ENCODE measurements at places on chromosomes 1 and 21.
A peak's percentile ranks its signal among the peaks of the same experiment; 100 is the strongest.

- peaks cover 55% of the 10 kb centered on the region for H3K36me3 ChIP-seq
- H3K4me3 ChIP-seq: no peak overlapping the region
Observed at GRCh38 chr1:168190403-168190802, 11.6 kb downstream of the TIPRL start.

GRCh38 chr1:18009055-18009454 is 98.5 kb upstream of the IGSF21 start:
- H3K36me3 ChIP-seq: no peaks in the 10 kb centered on the region
- no peak for DNase-seq
- H3K4me3 ChIP-seq: no peak overlapping the region
- H3K27ac ChIP-seq: no peak overlapping the region
- no peaks in the 10 kb centered on the region for H3K27me3 ChIP-seq

DNA sequence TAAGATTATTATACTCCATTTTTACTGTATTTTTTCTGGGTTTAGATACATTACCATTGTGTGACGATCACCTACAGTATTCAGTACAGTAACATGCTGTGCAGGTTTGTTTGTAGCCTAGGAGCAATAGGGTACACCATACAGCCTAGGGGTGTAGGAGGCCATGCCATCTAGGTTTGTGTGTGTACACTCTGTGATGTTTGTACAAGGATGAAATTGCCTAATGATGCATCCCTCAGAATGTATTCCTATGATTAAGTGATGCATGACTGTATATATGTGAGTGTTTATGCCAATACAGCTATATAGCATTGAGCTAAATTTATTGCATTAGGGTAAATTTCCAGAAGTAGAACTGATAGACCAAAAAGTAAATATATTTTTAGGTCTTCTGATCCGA is 23.3 kb downstream of the TUFT1 start:
- H3K4me3 ChIP-seq: no peak overlapping the region
- H3K27ac ChIP-seq: no peak overlapping the region
- H3K4me1 ChIP-seq: no peaks in the 10 kb centered on the region
- H3K36me3 ChIP-seq: peaks cover 3% of the 10 kb centered on the region
- DNase-seq: no peak

GRCh38 chr1:36092166-36092797 is 3.6 kb downstream of the ADPRS start:
- peaks cover 66% of the 10 kb centered on the region for H3K36me3 ChIP-seq
- H3K27ac ChIP-seq: no peak overlapping the region
- DNase-seq: no peak
- H3K27me3 ChIP-seq: no peaks in the 10 kb centered on the region
- H3K4me1 ChIP-seq: peaks cover 11% of the 10 kb centered on the region

DNA sequence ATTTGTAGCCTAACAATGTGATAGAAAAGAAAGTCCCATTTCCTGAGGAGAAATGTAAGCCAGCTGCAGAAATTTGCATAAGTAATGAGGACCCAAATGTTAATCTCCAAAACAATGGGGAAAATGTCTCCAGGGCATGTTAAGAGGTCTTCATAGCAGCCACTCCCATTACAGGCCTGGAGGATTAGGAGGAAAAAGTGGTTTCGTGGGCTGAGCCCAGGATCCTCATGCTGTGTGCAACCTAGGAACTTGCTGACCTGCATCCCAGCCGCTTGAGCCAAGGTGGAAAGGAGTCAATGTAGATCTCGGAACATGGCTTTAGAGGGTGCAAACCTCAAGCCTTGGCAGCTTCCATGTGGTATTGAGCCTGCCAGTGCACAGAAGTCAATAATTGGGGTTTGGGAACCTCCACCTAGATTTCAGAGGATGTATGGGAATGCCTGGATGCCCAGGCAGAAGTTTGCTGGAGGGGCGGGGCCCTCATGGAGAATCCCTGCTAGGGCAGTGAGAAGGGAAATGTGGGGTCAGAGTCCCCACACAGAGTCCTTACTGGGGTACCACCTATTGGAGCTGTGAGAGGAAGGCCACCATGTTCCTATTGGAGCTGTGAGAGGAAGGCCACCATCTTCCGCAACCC is 14.2 kb upstream of the F13B start:
- no peak for DNase-seq
- H3K36me3 ChIP-seq: no peaks in the 10 kb centered on the region
- no peaks in the 10 kb centered on the region for H3K27me3 ChIP-seq
- H3K4me3 ChIP-seq: no peak overlapping the region

- H3K4me1 ChIP-seq: no peaks in the 10 kb centered on the region
- DNase-seq: no peak
Observed at GRCh38 chr1:156912861-156913808, 7.3 kb upstream of the LRRC71 start.

DNA sequence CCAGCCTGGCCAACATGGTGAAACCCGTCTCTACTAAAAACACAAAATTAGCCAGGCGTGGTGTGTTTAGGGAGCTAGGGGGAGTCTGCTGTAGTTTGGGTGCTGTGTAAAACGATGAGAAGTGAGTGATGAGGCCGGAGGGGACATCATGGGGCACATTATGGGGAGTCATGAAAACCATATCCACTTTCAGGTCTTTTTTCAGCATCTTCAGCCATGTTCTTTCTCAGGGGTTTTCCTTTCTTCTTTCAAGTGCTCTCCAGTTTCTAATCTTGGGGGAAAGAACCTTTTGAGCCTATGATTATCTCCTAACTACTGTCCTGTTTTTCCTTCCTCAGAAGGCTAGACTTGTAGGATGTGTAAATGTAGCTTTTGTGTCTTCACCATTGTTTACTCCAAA is 14.4 kb downstream of the KDM4A start:
- H3K36me3 ChIP-seq: peaks cover 97% of the 10 kb centered on the region
- DNase-seq: no peak
- no peak overlapping the region for H3K27ac ChIP-seq
- no peak overlapping the region for H3K4me3 ChIP-seq
- no peaks in the 10 kb centered on the region for H3K27me3 ChIP-seq
- H3K4me1 ChIP-seq: no peaks in the 10 kb centered on the region

DNA sequence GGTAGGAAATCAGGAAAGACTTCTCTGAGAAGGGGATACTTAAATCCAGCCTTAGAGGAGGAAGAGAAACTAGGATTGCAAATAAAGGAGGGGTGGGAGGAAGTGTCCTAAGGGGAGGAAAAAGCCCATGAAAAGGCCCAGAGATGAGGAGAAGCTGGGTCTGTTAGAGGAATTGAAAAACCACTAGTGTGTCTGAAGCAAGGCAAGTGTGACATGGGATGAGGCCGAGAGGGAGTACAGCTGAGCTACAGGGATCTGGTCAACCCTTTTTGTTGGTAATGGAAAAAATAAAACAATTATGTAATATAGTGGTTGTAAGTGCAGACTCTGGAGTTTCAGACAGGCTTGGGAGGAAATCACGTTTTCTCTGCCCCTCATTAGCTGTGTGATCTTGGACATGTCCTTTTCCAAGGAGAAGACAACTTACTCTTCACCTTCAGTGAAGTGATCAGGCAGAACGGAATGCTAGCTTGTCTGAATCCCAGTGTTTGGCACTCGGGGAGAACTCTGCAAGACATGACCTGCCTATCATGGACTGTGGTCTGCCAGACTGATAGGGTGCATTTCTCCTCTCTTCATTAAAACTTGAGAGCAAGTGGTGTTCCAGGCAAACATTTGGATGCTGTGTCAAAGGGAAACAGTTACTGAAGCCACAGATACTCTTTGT is 7.4 kb upstream of the S100A10 start:
- H3K4me1 ChIP-seq: no peaks in the 10 kb centered on the region
- H3K27ac ChIP-seq: no peak overlapping the region
- H3K27me3 ChIP-seq: no peaks in the 10 kb centered on the region
- H3K36me3 ChIP-seq: no peaks in the 10 kb centered on the region
- DNase-seq: no peak

GRCh38 chr1:218847089-218847768 is 326.4 kb upstream of the LYPLAL1 start:
- no peak for DNase-seq
- no peaks in the 10 kb centered on the region for H3K36me3 ChIP-seq
- H3K27me3 ChIP-seq: no peaks in the 10 kb centered on the region
- H3K27ac ChIP-seq: no peak overlapping the region
- H3K4me1 ChIP-seq: no peaks in the 10 kb centered on the region
- no peak overlapping the region for H3K4me3 ChIP-seq

- no peak overlapping the region for H3K27ac ChIP-seq
- no peaks in the 10 kb centered on the region for H3K27me3 ChIP-seq
- peaks cover 9% of the 10 kb centered on the region for H3K36me3 ChIP-seq
- H3K4me1 ChIP-seq: peaks cover 19% of the 10 kb centered on the region
Observed at GRCh38 chr1:185319139-185319475, 2.1 kb upstream of the IVNS1ABP start.

GRCh38 chr1:2258996-2259395 is 30.9 kb downstream of the SKI start:
- DNase-seq: peak; percentile 65
- no peaks in the 10 kb centered on the region for H3K27me3 ChIP-seq
- H3K36me3 ChIP-seq: no peaks in the 10 kb centered on the region
- H3K27ac ChIP-seq: peak overlapping the region; percentile 70
- H3K4me3 ChIP-seq: no peak overlapping the region

DNA sequence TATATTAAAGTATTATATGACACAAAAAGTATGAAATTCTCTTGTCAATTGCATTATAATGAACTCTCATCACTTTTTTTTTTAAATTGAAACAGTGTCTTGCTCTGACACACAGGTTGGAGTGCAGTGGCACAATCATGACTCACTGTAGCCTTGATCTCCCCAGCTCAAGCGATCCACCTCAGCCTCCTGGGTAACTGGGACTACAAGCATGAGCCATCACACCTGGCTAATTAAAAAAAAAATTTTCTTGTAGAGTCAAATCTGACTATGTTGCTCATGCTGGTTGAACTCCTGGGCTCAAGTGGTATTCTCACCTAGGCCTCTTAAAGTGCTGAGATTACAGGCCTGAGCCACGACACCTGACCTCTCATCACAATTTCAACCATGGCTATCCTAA is 259.3 kb downstream of the S1PR1 start:
- no peak overlapping the region for H3K27ac ChIP-seq
- no peaks in the 10 kb centered on the region for H3K27me3 ChIP-seq
- DNase-seq: no peak
- no peaks in the 10 kb centered on the region for H3K4me1 ChIP-seq
- H3K4me3 ChIP-seq: no peak overlapping the region

- no peak overlapping the region for H3K4me3 ChIP-seq
- no peak overlapping the region for H3K27ac ChIP-seq
- no peaks in the 10 kb centered on the region for H3K4me1 ChIP-seq
- DNase-seq: no peak
Observed at GRCh38 chr1:68565923-68566322, 69.0 kb upstream of the DEPDC1 start.

- no peak for DNase-seq
- no peaks in the 10 kb centered on the region for H3K27me3 ChIP-seq
- no peak overlapping the region for H3K4me3 ChIP-seq
- H3K4me1 ChIP-seq: no peaks in the 10 kb centered on the region
- H3K27ac ChIP-seq: no peak overlapping the region
Observed at GRCh38 chr1:112575154-112575804, 43.7 kb downstream of the ST7L start.

- peak; percentile 76 for DNase-seq
- peaks cover 28% of the 10 kb centered on the region for H3K4me1 ChIP-seq
- no peaks in the 10 kb centered on the region for H3K27me3 ChIP-seq
- H3K36me3 ChIP-seq: no peaks in the 10 kb centered on the region
- H3K27ac ChIP-seq: peak overlapping the region; percentile 93
Observed at GRCh38 chr1:2555634-2556276, 416 bp upstream of the TNFRSF14 start.

GRCh38 chr1:119600976-119601375 is 47.1 kb downstream of the ZNF697 start:
- DNase-seq: no peak
- no peaks in the 10 kb centered on the region for H3K4me1 ChIP-seq
- no peaks in the 10 kb centered on the region for H3K36me3 ChIP-seq
- no peaks in the 10 kb centered on the region for H3K27me3 ChIP-seq
- no peak overlapping the region for H3K27ac ChIP-seq

DNA sequence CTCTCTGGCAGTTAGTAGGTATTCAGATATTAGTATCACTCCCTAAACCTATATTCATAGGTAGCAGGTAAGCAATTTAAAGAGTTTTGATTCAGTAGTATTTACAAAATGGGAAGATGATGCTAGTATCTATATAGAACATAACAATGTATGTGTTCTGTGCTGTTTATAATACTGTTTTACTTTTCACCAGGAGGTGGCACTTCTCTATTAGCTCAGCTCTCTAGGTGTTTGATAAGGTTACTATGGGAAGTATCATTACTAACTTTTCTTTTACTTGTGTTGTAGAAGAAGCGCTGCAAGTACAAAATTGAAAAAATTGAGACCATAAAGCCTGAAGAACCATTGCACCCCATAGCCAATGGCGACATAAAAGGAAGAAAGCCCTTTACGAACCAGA is 49.4 kb upstream of the FASLG start:
- no peaks in the 10 kb centered on the region for H3K27me3 ChIP-seq
- no peaks in the 10 kb centered on the region for H3K4me1 ChIP-seq
- no peak overlapping the region for H3K27ac ChIP-seq
- no peak for DNase-seq
- H3K36me3 ChIP-seq: peaks cover 7% of the 10 kb centered on the region

- no peaks in the 10 kb centered on the region for H3K36me3 ChIP-seq
- H3K27ac ChIP-seq: no peak overlapping the region
- no peaks in the 10 kb centered on the region for H3K27me3 ChIP-seq
- DNase-seq: no peak
Observed at GRCh38 chr1:168736520-168736919, 7.5 kb upstream of the DPT start.

DNA sequence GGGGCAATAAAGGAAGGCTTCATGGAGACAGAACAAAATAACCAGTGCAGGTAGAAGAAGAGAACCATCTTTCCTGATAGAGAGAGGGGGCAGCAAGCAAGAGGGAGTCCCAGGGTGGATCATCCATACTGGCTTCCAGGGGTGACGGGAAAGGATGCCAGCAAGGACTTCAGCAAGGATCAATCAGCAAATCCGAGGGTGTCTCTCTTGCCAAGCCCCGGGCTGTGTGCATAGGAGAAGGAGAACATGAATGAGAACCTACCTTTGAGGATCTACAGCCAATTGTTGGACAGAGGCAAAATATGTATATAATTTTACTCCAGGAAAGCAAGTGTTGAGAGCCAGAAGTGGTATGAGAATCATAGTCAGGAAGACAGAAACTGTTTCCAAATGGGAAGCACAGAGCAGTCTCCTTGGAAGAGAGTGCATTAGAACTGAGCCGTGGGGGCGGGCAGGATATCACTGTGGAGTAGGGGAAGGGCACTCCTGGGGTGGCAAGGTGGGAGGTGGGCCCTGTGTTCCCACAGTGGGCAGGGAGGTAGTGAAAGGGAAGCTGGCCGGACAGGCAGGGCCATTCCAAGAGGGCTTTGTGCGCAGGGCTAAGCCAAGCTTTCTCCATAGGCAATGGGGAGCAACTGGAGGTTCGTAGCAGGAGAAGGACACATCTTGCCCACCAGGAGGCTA is 1.1 kb upstream of the S100A9 start:
- DNase-seq: no peak
- H3K27ac ChIP-seq: no peak overlapping the region
- no peaks in the 10 kb centered on the region for H3K27me3 ChIP-seq
- no peaks in the 10 kb centered on the region for H3K36me3 ChIP-seq

- no peak overlapping the region for H3K4me3 ChIP-seq
- peaks cover 25% of the 10 kb centered on the region for H3K36me3 ChIP-seq
- peak; percentile 54 for DNase-seq
- H3K27me3 ChIP-seq: no peaks in the 10 kb centered on the region
- peak overlapping the region; percentile 48 for H3K27ac ChIP-seq
- H3K4me1 ChIP-seq: peaks cover 17% of the 10 kb centered on the region
Observed at GRCh38 chr1:27403065-27403726, 10.8 kb downstream of the GPR3 start.

GRCh38 chr1:63790989-63791388 is 17.2 kb downstream of the ROR1 start:
- H3K27ac ChIP-seq: no peak overlapping the region
- H3K4me1 ChIP-seq: no peaks in the 10 kb centered on the region
- no peaks in the 10 kb centered on the region for H3K36me3 ChIP-seq
- no peak overlapping the region for H3K4me3 ChIP-seq

- DNase-seq: no peak
- H3K4me3 ChIP-seq: peak overlapping the region; percentile 0
- H3K36me3 ChIP-seq: no peaks in the 10 kb centered on the region
Observed at GRCh38 chr1:24996983-24997893, 67.2 kb upstream of the RUNX3 start.
